Ureter (tissue), 1 donor: ENCODE measurements at places on chromosomes 16 and 17. TPM values are rescaled to one million over a fixed set of nuclear protein-coding genes. Genes with fewer than 3 reads are reported as not detected.

Gene SARM1
- 34.7 TPM for total RNA-seq

Gene C16orf96
- not detected for total RNA-seq

Gene CMTM1
- 4.3 TPM for total RNA-seq

Gene PRSS22
- total RNA-seq, result 41.2 TPM

Gene SYNGR3
- total RNA-seq, result 0.86 TPM

Gene SLC5A11
- total RNA-seq, result 0.70 TPM
